SHP77 treated with DMSO at 0.1 percent for 48 hours (cell line): ENCODE measurements at places on chromosomes 7 and 10.

DNA sequence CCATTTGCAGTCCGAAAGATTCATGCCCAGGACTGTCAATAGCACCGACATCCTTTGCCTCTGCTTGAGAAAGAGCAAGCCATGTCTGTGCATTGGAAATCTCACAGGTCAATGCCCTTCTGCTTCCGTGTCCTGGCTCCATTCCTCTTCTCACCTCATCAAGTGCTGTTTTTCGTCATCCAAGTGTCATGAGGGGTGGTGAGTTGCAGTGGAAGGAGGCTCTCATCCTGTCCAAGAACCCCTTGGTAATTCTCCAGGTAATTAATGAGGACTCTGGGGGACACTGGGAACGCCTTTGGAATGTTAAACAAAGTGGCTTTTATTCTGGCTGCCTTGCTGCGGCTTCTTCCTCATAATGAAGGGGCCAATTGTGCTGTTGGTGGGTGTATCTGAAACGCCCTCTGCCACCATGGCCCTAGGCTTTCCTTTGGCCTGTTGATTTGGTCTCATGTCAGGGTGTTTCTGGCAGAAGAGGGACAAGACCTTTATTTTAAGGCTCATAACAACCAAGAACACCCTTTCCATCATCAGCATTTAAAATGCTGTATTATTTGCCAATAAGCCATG, 57.7 kb downstream of the PPP1R3C start:
- no peak for DNase-seq

DNA sequence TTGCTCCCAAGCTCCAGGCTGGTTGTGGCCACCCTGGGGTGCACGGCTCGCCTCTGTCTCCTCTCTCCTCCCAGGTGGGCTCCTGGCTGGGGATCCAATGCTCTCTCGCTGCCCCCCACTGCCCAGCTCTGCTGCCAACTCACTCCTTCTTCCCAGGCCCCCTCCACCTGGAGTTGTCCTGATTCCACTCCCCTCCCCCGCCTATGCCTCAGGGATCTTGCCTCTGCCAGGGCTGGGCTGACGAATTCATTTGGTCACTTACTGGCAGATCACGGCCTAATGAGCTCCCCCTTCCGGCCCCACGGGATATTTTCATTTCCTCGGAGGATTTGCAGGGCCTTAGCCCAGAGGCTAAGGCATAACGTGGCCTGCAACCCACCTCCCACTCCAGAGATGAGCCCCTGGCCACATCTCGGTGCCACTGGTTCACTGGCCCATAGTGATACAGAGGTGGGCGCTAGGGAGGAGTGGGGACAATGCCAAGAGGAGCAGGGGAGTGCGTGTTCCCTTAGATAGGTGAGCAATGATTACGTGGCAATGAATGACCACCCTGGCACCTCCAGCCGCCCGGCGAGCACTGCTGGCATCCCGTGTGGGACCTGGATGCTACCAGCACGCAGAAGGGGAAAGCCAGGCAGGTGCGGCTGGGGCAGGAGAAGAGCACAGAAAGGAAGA, 344.6 kb upstream of the SHH start:
- no peak for DNase-seq

DNA sequence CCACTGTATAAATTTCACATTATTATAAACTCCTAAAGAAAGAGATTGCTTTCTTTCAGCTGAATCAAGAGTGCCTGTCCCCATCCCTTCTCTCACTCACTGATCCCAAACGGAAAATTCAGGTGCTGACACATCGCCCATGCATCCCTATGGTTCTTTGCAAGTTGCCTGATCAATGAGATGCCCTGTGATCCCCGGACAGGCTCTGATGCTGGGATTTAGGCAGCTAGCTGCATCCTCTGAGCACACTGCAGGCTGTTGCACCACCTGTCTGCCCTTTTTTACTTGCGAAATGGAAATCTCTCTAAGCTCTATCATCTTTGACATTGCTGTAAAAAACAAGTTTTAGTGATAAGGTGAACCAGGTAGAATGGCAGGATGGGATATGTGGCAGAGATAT, 456.5 kb downstream of the GATA3 start:
- no peak for DNase-seq

- no peak for DNase-seq
Measured at GRCh38 chr10:122390271-122390670, 15.8 kb downstream of the PLEKHA1 start.

GRCh38 chr10:100522107-100522801, 2.6 kb upstream of the SEC31B start:
- DNase-seq: no peak

DNA sequence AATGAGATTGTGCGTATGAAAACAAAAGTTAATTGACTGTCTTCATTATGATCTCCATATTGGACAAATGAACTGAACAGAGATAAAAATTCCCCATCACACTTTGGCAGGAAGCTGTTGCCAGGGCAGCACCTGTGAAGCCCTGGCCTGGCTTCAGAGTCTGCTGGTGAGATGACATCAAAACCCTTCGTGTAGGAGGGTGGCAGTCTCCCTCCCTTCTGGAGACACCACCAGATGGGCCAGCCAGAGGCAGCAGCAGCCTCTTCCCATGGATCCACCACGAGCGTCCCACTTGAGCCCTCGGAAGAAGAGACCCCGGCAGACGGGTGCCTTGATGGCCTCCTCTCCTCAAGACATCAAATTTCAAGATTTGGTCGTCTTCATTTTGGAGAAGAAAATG, at the start of gene DNTT:
Gene DNTT, plus strand, starts transcription at position 205 of the 400 bp plus-strand sequence. Its CDS starts 64 bp downstream, at position 269.
- DNase-seq: no peak

DNA sequence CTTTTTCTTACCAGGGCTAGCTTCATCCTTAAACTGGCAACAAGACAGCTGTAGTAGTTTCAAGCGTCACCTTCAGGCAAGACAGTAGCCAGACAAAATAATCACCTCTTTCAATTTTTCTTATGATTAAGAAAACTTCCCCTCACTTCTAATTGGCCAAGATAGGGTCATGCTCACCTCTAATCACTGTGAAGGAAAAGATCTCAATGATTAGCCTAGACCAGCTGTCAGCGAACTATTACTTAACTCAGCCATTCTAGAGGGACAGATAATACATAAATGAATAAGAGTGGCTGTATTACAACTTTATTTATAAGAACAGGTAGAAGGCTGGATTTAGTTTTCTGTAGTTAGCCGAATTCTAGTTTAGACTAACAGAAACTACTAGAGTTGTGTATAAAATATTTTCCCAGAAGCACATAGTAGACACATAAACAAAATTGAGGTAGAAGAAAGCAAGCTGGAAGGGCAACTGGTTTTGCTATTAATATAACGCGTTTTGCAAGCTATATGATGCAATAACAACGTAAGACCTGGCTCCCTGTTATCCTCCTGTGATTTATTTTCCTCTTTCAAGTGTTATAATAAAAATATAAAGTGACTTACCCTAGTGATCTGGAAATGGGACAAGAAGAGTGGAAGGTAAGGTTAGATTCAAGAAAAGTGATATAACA, 64.3 kb downstream of the ELAPOR2 start:
- no peak for DNase-seq

GRCh38 chr10:51877636-51878035, 178.2 kb upstream of the CSTF2T start:
- DNase-seq: no peak

DNA sequence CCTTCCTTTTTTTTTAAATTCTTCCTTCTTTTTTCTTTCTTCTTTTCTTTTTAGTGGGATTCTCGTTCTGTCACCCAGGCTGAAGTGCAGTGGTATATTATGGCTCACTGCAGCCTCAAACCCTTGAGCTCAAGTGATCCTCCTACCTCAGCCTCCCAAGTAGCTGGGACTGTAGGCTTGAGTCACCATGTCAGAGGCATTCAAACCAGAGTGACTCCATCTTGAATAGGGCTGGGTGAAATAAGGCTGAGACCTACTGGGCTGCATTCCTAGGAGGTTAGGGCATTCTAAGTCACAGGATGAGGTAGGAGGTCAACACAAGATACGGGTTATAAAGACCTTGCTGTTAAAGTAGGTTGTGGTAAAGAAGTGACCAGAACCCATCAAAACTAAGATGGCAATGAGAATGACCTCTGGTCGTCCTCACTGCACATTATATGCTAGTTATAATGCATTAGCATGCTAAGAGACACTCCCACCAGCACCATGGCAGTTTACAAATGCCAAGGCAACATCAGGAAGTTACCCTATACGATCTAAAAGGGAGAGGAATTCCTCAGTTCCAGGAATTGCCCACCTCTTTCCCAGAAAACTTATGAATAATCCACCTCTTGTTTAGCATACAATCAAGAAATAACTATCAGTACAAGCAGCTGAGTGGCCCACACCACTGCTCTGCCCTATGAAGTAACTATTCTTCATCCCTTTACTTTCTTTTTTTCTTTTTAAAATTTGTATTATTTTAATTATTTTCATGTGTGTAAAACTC, 99.0 kb upstream of the ITGB1 start:
- DNase-seq: no peak

- no peak for DNase-seq
Measured at GRCh38 chr10:51073453-51074237, 642 bp upstream of the PRKG1 start.

DNA sequence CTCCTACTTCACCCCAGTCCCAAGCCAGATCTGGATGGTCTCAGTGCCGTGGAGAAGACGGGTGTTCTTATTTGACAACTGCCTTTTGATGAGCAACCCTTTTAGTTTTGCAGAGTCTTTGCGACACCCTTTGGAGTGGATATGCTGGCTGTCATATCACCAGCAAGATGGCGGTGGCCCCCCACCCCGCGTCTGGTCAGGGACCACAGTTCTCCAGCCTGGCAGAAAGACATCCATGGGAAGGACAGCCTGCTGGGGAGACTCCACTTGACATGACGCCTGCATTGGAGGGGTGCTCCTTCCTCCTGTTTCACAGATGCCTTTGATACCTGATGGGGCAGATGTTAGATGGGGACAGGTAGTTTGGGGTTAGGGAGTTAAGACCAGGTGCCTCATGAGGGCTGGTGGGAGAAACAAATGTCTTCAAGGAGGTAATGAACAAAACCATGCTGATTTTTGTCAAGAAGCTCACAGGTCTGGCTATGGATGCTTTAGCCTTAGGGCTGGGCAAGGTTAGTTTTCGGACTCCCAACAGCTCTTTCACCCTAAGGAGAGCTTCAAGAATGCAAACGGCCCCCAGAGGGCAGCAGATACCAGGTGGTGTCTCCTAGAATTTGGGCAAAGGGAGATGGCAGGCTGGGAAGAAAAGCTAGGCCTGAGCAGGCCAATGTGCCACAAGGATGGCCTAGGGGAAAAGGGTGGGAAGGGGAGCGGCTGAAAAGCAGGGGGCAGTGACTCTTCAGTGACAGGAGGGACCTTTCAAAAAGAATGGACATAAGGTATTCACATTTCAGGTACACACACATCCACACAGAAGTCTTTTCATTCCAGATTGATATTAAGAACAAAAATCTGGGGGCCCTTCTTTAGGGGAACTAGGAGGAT, 95.2 kb downstream of the CLEC2L start:
- DNase-seq: no peak

- DNase-seq: no peak
Measured at GRCh38 chr10:86500846-86501245, 20.7 kb downstream of the WAPL start.

DNA sequence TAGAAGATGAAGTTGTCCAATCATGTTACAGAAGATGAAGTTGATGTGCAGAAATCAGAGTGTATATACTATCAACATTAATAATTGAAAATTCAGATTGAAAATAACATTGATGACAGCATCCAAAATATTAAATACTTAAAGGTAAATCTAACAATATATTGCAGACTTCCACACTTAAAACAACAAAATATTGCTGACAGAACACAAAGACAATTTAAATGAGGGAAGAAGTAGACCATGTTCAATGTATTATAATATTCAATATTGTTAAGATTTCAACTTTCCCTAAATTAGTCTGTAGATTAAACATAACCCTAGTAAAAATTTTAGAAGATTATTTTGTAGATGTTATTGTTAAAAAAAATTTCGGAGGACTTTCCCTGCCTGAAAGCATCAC, 151.9 kb downstream of the PON1 start:
- DNase-seq: no peak

DNA sequence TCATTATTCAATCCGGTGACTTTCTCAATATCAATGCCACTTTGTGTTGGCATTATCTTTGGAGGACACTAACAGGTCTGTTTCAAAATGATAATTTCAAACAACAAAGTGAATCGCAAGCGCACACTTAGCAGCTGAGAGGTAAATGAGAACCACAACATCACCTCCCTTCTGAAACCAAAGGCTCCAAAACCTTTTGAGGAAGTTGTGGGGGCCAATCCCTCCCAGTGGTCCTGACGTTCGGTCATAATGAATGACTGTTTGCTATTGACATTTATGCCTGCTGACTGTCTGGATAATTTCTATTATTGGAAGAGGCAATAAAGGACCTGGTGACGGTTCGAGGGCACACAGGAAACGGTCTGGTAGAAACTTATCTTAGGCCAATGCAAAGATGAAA, 1.8 kb downstream of the ADARB2 start:
- DNase-seq: no peak

DNA sequence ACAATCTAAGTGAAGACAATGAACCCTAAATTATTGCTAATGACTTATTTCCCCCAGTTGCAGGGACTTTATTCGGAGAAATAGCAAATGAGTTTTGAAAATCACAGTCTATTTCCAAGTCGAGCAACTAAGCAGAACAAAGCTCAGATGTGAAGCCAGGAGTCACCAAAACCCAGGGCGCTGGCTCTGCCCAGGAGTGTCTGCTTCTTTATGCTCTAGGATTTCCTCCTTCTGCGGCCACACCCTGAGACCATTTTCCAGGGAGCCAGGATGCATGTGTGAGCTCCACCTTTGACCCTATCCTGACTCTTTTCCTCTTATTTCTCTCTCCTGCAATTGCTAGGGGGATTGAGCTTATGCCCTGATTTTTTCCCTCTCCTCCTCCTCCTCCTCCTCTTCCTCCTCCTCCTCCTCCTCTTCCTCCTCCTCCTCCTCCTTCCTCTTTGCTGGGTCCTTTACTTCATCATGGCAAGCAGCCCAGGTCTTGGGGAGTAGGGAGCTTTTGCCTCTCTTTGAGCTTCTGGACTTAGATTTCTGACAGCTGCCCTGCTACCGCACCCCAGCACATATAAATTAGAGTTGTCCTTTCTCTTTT, 234.4 kb downstream of the ARL4A start:
- no peak for DNase-seq

DNA sequence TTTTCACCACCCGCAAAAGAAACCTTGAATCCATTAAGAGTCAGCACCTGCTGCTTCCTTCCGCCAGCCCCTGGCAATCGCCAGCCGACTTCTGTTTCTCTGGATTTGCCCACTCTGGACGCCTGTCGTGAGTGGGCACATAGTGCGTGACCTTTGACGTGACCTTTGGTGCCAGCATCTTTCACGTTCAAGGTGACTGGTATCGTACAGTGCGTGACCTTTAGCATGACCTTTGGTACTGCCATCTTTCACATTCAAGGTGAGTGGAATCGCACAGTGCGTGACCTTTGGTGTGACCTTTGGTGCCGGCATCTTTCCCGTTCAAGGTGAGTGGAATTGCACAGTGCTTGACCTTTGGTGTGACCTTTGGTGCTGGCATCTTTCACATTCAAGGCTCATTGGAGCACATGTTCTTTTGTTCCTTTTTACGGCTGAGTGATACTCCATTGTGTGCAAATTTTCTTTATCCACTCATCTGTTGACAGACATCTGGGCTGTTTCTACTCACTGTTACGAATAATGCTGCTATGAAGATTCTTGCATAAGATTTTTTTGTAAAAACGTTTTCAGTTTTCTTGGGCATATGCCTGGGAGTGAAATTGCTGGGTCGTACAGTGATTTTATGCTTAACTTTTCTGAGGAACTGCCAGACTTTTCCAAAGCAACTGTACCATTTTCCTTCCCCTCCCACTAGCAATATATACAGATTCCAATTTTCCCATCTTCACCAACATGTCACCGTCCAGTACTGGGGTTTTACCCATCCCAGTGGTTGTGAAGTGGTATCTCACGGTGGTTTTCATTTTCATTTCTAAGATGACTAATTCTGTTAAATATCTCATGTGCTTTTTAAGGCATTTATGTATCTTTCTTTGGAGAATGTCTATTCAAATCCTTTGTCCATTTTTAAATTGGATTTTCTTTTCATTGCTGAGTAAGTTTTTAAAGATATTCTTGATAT, 145.3 kb downstream of the DIP2C start:
- DNase-seq: no peak
